ENCODE measurements at places on chromosomes 11 and 22. TPM values are rescaled to one million over a fixed set of nuclear protein-coding genes. Genes with fewer than 3 reads are reported as not detected.

GAB4 gene
- not detected for total RNA-seq

CNIH2 gene
- total RNA-seq: not detected

RIBC2 gene
- 0.76 TPM for total RNA-seq

C1QTNF5 gene
- 53.2 TPM for total RNA-seq

ELMOD1 gene
- total RNA-seq: 0.11 TPM

PAX6 gene
- 0.76 TPM for total RNA-seq

CATSPER1 gene
- total RNA-seq: 0.43 TPM

DDTL gene
- not detected for total RNA-seq

CALCA gene
- total RNA-seq: 0.22 TPM

OR8D4 gene
- total RNA-seq: 0.32 TPM

PRR33 gene
- total RNA-seq: not detected

GPR83 gene
- not detected for total RNA-seq

SPTBN2 gene
- total RNA-seq: 0.43 TPM

CRYBA4 gene
- not detected for total RNA-seq

OR8G1 gene
- 0.43 TPM for total RNA-seq

HBG2 gene
- total RNA-seq: not detected

MYBPC3 gene
- not detected for total RNA-seq

PANX2 gene
- total RNA-seq: 0.11 TPM

AMOTL1 gene
- 39.7 TPM for total RNA-seq

CARNS1 gene
- 0.97 TPM for total RNA-seq

TRIM51 gene
- not detected for total RNA-seq

SPDYC gene
- not detected for total RNA-seq
